NCI-H2171 (cell line): ENCODE measurements at places on chromosomes 11 and 22.

GRCh38 chr11:13261591-13262061 lies 16.0 kb upstream of the BMAL1 start:
- DNase-seq = no peak

- no peak for DNase-seq
These were observed 807.2 kb downstream of the TBC1D22A start for GRCh38 chr22:47569389-47570299.

GRCh38 chr11:129910360-129910759 lies 15.0 kb upstream of the NFRKB start:
- DNase-seq = no peak

DNA sequence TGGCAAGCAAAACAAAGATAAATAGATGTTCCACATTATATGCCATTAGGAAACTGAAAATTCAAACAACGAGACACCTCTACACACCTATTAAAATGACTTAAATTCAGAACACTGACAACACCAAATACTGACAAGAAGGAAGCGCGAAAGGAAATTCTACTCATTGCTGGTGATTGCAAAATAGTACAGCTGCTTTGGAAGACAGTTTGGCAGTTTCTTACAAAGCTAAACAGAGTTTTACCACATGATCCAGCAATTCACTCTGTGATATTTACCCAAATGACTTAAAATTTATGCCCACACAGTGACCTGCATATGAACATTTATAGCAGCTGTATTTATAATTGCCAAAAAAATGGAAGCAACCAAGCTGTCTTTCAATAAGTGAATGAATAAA lies 232.6 kb downstream of the CASP12 start:
- DNase-seq = no peak

GRCh38 chr11:66056501-66056900 lies 4.3 kb downstream of the SF3B2 start:
- no peak for DNase-seq

GRCh38 chr22:37442537-37442936 lies 15.3 kb upstream of the ELFN2 start:
- no peak for DNase-seq

GRCh38 chr11:77233011-77233410 lies 68.5 kb downstream of the GDPD4 start:
- no peak for DNase-seq

DNA sequence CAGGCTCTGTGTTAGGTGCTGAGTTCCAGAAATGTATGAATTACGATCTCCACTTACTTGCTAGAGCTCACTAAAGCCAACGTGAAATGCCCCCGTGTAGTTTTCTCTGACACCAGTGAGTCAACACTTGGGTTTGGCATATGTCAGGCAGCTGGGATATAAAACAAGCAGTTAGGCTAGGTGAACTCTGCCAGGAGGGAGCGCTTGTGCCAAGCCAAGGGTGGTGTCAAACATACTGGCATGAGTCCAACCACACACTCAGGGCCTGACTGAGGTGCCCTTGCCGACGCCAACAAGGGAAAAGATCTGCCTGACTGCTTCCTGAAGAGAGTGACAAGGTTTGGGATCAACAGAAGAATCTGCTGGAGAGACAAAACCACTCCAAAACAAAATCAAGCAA lies 167.8 kb upstream of the NARS2 start:
- DNase-seq = peak; percentile 97

- DNase-seq = peak; percentile 99
These were observed 59.0 kb upstream of the WNT7B start for GRCh38 chr22:46035742-46036557.

DNA sequence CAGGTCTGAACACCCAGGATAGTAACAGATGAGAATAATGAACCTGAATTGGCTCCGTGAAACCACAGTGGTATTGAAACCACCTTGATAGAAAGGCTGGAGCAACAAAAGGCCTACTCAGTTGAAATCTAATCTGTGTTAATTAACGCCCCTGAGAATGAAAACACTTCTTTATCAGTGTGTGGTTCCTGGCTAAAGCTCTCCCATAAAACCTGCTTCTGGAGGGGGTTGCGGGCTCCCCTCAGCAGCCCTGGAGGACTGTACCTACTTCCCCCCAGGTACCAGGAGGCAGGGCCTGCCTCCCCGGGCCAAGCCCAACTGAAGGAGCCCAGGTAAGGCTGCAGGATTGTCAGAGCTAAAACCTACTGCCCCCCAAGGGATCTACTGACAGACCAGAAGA lies 54.6 kb downstream of the PLEKHA7 start:
- DNase-seq = no peak

DNA sequence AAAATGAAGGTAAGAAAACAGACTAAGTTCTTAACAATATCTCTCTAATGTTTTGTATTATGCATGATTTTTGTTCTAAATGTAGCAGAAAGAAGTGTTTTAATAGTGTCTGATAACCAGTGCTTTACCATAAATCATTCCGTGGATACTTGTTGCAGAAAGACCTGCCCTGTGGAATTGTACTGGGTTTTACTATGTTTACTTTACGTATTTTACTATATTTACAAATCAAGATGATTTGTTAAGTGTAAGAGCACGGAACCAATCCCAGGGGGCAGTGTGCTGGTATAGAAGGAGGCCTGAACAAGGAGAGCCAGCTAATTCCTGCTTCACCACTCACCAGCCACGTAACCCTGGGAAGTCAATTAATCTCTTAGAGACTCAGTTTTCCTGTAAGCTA lies 1.4 kb downstream of the HTR3B start:
- DNase-seq = no peak

DNA sequence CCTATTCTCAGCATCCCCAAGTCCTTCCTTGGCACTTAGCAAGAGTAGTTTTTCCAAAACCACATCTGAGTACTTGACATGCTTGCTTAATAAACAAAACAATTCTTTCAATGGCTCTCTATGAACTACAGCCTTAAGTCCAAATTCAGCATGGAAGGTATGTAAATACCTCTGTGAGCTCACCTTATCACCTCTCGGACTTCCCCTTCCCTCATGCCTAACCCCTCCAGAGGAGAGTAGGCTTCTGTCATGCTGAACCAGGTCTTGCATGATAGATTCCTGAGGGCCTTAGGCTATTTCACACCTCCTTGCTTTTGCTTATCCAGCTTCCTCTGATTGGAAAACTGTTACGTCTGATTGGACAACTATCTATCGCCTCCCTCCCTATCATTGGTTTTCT lies 312.9 kb upstream of the CCDC90B start:
- no peak for DNase-seq

DNA sequence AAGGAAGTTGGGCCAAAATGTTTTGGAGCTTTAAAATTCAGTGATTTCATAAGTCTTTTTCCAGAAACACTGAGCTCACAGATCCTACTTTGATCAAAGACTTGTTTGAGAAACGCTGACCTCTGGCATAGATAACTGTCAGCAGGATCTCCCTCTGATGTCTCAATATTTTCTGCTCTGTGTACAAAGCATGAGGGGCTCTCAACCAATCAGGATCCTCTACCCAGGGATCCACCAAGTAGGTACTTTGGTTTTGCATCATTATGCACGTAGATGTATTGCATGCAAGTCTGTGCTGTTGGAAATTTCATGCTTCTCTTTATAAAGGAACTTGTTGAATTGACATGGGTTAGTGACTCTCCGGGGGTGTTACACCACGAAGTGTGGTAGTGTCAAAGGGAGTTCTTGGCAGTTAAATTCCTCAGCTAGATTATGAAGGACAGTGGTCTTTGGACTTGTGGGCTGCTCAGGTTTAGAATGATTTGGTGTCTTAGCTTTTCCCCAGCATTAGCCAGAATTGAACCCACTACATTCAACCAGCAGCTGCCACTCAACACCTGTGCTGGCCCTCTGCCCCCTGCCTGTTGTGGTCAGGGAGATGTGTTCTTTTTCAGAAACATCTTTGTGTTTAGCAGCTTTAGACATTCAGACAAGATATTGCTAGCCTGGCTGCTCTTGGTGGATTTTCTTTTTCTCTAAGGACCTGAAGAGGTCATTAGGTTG lies 1.7 kb upstream of the DIXDC1 start:
- DNase-seq = no peak

DNA sequence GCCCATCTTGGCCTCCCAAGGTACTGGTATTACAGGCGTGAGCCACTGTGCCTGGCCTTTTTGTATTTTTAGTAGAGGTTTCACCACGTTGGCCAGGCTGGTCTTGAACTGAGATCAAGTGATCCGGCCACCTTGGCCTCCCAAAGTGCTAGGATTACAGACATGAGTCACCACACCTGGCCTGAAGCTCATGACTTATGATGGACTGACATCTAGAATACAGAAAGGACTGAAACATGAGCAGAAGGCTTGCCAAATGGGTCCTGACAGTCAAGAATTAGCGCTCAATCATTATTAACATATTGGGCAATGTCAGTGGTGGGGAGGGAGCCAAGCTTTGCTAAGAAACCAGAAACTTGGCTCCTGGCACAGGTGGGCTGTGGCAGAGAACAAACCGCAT lies 5.0 kb downstream of the FADS1 start:
- no peak for DNase-seq

DNA sequence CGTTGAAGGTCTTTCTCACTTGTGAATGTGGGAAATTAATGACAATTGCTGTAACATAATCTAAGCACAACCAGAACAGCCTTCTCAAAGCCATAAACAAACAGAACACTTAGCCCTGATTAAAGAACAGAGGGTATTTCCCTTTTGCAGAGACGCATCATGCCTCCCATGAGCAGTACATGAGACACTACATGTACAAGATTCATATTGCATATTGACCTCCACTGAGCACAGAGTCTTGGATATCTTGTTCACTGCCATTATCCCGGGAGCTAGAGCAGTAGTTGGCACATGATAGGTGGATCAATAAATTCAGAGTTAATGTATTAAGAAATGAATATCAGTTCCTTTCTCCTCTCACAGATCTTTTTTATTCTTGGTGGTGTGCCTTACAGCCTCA lies 1194.3 kb upstream of the TENM4 start:
- DNase-seq = no peak

GRCh38 chr11:26201411-26201810 lies 130.5 kb upstream of the ANO3 start:
- DNase-seq = no peak

- DNase-seq = peak; percentile 38
These were observed 482 bp downstream of the DDX17 start for GRCh38 chr22:38505541-38506117.

GRCh38 chr11:79671401-79671800 lies 230.6 kb upstream of the TENM4 start:
- no peak for DNase-seq

DNA sequence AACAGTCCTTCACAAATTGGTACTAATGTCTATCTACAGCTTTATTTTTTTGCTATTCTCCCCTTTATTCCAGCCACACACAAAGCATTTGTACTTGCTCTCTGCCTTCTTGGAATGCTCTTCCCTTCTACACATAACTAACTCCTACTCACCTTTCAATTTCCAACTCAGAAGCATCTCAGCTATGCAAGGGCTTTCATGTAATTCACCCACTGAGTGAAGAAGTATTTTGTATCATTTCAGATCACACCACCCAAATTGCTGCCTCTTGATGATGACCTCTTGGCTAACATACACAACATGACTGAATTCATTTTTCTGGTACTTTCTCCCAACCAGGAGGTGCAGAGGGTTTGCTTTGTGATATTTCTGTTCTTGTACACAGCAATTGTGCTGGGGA lies at the start of gene OR4X2:
OR4X2 (plus strand) TSS at position 301 of the 400 bp plus-strand sequence; CDS start at position 301, 0 bp downstream.
- DNase-seq = no peak

DNA sequence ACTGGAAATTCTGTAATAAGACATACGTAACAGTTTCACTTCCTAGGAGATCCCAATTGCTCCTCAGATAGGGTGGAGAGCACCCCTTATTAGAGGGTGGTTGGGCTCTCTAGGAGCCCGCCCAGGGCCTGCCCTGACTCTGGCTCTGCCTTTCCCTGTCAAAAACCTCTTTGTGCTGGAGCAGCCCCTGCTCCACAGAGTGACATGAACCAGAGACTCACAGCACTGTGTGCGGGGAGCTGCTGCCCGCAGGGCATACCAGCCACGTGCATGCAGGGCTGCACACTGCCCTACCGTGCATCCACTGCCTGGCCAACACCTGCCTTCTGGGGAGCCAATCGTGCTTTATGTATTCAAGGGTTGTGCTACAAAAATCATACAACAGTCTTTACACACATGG lies 24.3 kb downstream of the KCNQ1OT1 start:
- DNase-seq = no peak

- DNase-seq = peak; percentile 18
These were observed 251.9 kb downstream of the ST3GAL4 start for GRCh38 chr11:126607374-126607773.

- no peak for DNase-seq
These were observed 35.6 kb downstream of the NXPE1 start for GRCh38 chr11:114524122-114524521.

DNA sequence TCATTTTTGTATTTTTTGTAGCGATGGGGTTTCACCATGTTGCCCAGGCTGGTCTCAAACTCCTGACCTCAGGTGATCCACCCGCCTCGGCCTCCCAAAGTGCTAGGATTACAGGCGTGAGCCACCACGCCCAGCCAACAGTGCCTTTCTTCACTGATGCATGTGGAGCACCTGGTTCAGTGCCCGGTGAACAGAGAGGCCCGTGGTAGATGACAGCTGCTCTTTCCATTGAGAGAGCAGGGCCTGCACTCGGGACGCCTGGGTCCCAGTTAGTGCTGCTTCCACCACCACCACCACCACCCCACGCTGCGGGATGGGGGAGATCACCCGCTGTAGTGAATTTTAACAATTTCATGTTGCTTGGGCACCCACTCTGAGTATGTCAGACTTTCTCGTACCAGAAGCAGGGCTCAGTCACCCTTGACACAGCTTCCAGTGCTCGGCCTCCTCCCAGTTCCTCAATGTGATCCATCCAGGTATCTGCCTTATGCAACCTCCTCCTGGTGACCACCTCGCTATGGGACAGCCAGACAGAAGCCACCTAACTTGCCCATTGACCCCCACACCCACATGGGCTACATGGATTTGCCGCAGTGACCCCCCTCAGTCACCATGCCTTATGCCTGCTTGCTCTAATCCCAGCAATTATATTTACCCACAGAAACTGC lies 36.6 kb downstream of the ARRB1 start:
- DNase-seq = no peak

- DNase-seq = no peak
These were observed 120.8 kb downstream of the NAT10 start for GRCh38 chr11:34226210-34226609.

GRCh38 chr11:32960553-32961164 lies 55.0 kb upstream of the DEPDC7 start:
- DNase-seq = peak; percentile 50

DNA sequence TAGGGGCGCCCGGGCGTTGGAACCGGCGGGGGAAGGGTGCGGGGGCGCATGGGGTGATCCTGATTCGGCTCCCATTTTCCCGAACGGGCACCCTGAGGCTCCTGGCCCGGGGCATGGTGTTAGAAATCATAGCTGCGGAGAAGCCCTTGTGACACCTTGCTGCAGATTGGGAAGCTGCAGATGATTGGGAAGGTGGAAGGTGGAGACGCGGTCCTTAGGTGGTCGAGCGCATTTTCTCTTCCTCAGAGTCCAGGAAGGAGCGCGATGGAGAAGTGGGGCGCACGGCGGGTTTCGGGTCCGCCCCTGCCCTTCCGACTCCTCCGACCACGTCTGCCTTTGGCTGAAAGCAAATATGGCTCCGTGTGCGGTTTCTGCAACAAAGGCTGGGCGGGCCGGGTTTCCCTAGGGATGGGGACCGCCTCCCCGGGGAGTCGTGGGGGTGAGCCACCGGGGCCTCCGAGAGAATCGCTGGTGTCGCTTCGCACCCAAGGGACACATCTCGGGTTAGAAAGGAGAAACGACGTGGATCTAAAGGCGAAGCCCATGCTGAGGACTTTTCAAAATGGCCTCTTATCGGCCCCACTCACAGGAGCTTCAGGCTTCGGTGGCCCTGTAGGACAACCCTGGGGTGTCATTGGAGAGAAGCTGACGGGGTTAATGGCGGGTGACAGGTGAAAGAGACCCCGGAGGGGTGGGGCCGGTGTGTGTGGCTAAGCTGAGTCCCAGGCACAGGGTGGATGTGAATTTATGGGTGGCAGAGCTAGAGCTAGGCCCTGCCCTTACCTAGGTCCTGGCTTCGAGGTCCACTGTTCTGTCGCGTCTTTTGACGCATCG lies 707 bp upstream of the FTH1 start:
- peak; percentile 70 for DNase-seq
